Stomach (tissue), 19 donors: ENCODE measurements at places on chromosomes 3 and 15. TPM values are rescaled to one million over a fixed set of nuclear protein-coding genes. Genes with fewer than 3 reads are reported as not detected.

GRCh38 chr3:117252208-117252607 is 542.6 kb downstream of the TUSC7 start:
- DNase-seq: no peak

The MESP2 gene
- 0.43 TPM for polyA plus RNA-seq

GRCh38 chr3:56424336-56424735 is 43.9 kb downstream of the ERC2 start:
- no peak for DNase-seq

- DNase-seq: no peak
Observed at GRCh38 chr3:21056293-21056692, 694.7 kb downstream of the ZNF385D start.

DNA sequence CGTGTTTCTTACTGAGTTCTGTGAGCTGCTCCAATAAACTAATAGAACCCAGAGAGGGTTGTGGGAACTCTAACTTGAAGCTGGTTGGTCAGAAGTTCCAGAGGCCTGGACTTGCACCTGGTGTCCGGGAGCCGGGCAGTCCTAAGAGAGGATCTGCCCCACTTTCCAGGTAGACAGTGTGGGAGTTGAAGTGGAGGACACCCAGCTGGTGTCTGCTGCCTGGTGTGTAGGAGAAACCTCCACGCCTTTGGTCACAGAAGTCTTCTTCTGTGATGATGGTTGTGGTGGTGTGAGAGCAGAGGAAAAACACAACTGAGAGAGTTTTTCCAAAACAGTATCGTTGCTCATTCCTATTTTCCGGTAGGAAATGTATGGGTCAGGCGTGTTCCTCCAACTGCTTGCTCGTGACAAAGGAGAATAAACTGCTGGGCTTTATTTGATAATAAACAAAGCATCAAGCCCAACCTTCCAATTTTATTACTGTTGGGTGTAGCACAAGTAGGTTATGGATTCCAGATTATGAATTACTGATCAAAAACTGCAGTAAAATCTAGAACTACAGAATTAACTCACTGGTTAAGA is 137.0 kb downstream of the KLF13 start:
- no peak for DNase-seq

DNA sequence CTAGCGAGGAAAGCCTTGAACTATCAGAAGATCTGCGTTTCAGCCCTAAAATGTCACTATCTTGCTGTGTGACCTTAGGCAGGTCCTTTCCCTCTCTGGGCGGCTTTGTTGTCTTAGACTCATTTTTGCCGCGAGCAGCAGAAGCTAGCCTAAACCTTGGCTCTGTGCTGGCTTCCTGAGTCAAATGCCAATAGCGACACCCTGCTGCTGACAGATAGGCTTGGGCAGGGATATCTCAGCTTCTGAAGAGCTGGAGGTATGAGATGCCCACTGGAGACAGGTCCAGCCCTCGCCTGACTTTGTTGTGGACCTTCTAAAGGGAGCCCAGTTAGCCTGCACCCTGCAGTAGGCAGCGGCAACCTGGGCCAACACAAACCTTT is 1.3 kb downstream of the ADAMTSL3 start:
- no peak for DNase-seq

- no peak for DNase-seq
Observed at GRCh38 chr3:130900959-130901358, 7.1 kb downstream of the ATP2C1 start.

DNA sequence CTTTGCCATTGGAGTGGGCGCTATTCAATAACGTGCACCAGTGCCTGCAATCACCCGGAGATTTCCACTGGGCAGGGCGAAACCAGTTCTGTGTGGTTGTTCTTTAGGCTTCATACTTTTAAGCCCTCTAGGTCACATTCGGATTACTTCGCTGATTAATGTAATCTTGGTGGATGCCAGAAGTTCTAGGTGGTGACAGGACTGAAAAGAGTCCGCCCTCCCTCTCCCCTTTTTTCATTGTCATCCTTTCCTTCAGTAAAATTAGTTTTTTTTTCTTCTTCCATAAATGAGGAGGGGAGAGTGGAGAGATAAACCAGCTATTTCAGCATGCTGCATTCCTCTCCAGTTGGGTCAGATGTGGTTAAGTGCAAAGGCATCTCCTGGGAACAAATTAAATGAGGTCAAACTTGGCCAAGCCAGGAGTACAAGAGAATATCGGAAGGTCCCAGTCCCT is 2.3 kb upstream of the SLC2A2 start:
- DNase-seq: no peak

GRCh38 chr3:172239218-172239790 is 199.9 kb downstream of the FNDC3B start:
- DNase-seq: no peak

The ZNF774 gene
- 2.0 TPM for polyA plus RNA-seq

DNA sequence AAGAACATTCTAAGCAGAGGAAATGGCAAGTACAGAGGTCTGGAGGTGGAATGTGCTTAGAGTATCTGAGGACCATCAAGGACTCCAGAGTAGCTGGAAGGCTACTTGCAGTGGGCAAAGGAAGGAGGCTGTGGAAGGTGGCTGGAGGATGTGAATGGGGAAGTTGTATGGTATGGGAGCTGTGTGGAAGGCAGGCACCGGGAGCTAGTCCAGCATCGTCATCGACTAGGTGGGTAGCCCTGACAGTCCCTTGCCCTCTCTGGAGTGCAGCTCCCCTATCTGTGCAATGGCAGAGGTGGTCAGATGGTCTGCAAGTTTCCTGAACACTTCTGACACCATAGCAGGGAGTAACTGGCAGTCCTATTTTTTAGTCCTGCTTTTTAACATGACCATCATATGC is 19.3 kb downstream of the CCDC13 start:
- no peak for DNase-seq

GRCh38 chr15:92205255-92205739 is 188.4 kb upstream of the ST8SIA2 start:
- DNase-seq: peak; percentile 41

The SATB1 gene
- 18.8 TPM for polyA plus RNA-seq

GRCh38 chr3:170055209-170055608 is 17.4 kb downstream of the GPR160 start:
- DNase-seq: no peak

GRCh38 chr3:17195192-17195611 is 310.4 kb downstream of the PLCL2 start:
- DNase-seq: peak; percentile 42

DNA sequence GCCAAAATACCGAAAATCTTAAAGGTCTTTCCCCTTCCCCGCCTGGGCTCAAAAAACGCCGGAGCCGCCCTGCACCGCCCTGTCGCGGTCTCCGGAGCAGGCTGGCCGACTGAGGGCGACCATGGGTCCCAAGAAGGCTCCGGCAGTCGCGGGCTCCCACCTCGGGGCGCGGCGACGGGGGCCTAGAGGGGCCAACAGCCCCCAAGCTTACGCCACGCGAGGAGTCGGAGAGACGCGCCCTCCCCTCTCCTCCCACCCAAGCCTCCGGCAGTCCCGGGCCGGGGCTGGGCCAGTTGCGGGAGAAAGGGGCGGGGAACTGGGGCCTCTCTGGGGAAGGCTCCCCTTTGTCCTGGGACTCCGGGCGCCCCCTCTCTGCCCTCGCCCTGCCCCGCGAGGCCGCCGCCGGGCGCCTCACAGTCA is 69.2 kb downstream of the GOLGA8B start:
- no peak for DNase-seq

DNA sequence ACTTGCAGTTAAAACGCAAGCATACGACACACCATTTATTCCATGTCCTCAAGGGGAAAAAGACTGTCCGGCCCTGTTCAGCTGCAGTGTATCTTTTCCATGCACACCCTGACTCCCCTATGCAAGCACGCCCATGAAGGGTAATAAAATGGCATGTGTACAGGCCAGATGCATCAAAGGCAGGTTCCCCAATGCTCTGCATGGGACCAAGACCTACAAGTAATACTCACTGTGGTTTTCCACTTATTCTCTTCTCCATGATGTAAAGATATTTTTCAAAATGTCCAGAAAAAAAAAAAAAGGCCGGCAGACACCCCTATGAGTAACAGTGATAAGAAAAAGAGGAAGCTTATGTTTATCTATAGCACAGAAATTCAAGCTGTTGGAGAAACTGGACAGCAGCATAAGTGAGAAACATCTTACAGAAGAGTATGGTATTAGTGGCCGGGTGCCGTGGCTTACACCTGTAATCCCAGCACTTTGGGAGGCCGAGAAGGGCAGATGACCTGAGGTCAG is 70.8 kb downstream of the MCF2L2 start:
- no peak for DNase-seq

DNA sequence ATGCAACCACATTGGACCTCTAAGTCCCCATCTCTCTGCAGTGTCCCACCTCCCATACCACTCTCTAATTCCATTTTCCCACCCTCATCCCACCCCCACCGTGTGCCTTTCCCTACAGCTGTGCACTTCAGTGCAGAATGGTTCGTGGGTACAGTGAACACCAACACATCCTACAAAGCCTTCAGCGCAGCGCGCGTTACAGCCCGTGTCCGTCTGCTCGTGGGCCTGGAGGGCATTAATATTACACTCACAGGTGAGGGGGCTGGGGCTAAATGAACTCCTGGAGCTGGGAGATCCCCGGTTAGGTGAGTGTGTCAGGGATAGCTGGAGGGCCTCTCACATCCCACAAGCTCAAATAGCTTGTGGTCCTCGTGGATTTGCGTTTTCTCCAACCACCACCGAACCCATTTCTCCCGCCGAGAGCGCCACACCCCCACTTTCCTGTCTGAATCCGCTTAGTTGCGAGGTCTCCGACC is 1.9 kb downstream of the DUOXA2 start:
- no peak for DNase-seq

DNA sequence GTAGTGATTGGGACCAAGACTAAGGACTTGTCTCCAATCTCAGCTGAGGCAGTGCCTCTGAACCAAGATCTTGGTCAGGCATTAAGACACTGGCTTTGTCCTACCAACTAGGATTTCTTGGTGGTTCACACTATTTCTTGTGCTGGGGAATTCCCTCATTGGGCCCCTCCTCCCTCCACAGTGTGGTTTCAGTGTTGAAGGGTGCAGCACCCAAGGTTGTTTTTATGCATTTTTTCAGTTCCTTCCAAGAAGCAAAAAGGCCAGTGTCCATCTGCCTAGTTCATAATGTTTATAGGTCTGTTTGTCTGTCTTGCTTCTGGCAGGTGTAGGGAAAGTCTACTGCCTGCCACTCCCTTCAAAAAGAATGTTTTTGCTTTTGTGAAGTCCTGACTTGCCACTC is 10.6 kb upstream of the ITPKA start:
- DNase-seq: peak; percentile 38

The P2RY12 gene
- polyA plus RNA-seq: 0.46 TPM

DNA sequence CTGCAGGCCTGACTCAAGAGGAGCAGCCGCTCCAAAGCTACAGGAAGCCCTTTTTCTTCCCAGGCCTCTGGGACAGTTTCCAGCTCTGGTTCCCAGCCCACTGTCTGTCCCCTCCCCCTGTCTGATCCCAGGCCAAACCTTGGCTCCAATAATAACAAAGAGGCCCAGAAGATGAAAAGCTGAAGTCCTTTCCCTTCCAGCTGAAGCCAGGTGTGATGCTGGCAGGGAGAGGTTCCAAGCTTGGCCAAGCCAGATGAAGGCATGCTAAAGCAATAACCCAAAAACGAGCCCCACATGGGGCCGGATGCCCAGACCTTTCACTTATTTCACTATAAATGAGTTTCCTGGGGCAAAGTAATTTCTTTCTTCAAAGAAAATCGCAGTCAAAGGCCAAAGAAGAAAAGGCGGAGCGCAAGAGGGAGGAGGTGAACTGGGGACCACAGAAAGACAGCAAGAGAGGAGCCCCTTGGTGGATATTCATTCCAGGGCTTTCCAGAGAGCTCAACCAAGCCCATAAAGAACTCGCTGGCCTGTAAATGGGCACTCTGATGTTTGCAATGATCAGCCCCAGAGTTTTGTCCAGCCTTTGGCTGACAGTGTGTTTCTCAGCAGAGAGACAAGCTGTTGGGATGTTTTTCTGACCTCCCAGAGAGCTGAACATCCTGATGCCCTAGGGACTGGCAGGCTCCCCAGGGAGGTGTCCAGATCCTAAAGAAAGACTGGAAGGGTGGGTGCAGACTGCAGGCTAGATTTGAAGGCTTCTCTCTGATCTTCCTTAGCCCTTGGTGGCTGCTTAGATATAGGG is 157.6 kb downstream of the UACA start:
- peak; percentile 91 for DNase-seq

DNA sequence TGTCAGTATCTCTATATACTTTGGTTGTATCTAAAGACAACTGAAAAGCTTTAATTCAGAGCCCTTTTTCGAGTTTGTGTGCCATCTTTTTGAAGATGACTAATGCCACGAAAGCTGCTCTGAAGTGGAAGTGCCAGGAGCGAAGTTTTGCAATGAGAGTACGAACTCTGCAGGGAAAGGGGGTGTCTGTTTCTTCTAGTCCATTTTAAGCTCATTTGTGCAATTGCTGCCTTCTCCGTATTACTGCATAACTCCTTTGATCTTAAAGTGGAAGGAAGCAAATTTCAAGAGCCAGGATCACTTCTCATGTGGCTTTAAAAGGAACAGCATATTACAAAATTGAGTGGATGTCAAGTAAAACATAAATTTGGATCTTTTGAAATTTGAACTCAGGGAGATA is 245.3 kb downstream of the FEZF2 start:
- no peak for DNase-seq

DNA sequence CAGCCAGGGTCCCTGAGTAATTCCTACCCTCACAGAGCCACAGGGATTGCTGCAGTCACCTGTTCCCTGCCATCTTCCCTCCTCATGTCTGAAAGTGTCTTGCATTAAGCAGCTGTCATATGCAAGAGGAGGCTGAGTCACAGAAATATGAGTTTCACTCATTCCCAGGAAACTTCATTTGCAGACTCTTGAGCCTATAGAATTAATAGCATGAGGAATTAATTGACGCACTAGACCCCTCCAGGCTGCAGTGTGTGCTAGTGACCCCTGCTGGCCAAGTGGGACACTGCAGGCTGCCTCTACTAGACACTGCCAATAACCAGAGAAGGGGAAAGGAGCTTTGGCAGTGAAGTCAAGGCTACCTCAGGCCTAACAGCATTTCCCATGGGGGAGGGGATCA is 50.6 kb upstream of the SLC6A1 start:
- no peak for DNase-seq

The TMC3 gene
- not detected for polyA plus RNA-seq

DNA sequence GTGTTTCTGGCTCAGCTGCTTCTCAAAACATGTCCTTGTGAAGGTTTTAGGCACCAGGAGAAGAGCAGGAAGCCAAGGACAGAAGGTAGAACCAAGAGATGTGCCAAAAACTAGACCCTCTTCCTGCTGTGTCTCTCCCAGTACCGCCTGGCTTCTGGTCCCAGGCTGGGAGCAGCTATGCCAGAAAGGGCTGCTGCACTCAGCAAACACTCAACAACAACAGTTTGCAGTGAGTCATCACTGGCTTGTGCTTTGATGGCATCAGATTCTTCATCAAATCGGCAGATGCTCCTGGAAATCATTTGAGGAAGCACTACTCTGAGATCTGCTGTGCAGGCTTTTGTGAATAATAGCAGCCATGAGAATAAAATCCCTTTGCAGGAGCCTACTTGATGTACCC is 63.2 kb downstream of the DGKG start:
- no peak for DNase-seq

DNA sequence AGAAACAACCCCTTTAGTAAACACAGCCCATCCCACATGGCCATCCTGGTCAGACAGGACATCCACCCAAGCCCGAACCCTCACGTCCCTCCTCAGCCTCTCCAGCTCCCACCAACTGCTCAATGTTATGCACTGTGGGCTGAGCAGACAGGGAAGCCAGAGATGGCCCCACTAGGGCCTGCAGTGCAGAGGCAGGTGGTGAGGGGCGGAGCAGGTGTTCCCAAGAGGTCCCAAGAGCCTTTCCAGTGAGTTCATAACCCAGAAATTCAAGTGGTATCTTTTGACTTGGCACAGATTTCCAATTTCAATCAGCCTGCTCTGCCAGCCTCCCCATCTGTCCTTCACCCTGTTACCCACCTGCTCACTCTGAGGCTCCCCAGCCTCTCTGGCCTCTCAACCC is 130.3 kb downstream of the LIPC start:
- DNase-seq: no peak

The PPP2R3A gene
- 5.2 TPM for polyA plus RNA-seq
